ENCODE measurements at places on chromosomes 1 and 21. TPM values are rescaled to one million over a fixed set of nuclear protein-coding genes. Genes with fewer than 3 reads are reported as not detected.

KCNH1 gene
- 2.9 TPM for total RNA-seq

DNA sequence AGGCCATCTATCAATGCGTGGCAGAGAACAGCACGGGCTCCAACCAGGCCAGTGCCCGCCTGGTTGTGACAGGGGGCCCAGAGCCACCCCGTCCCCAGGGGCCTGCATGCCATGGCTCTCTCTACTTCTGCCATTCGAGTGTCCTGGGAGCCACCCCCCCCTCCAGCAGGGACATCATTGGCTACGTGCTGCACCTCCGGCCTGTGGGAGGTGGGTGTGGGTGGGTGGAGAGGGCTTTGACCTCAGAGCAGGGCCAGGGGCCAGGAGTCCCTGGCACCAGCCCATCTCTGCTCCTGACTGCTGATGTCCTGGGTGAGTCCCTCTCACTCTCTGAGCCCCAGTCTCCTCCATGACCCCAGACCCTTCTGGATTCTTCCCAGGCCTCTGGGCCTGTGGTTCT lies 25.3 kb downstream of the SLC27A3 start:
- DNase-seq = no peak

- DNase-seq = peak; percentile 78
Observed at GRCh38 chr1:154784924-154785531, 85.1 kb downstream of the KCNN3 start.

DNA sequence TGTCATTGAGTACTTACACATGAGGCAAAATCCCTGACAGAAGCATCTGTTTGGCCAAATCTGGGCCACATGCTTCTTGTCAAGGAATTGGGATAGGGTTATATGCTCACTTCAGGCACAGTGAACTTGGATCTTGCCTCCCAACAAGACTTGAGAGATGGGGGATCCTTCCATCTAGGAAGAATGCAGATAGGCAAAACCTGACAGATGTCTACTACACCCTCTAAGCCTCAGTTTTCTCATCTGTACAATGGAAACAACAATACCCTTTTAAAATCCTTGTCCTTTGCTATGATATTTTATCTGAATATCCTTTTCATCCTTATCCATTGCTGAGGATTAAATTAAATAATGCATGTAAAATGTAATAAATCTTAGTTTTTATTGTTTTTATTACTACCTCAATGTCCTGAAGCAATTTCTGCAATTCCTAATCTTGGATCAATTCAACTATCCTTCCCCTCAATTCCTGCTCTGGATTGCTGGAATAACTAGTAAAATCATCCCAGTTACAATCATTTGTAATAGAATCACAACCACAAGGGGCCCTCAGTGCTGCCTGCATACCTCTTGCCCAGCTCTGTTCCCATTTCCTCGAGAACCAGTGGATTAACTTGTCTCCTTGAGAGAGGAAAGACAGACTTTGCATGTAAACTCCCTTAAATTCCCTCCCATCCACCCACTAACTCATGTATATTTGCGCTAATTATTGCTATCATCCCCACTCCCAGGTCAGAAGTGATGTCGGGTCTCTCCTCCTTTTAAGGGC lies 8.1 kb upstream of the XPR1 start:
- no peak for DNase-seq
